ENCODE measurements at places on chromosomes 13 and 19. TPM values are rescaled to one million over a fixed set of nuclear protein-coding genes. Genes with fewer than 3 reads are reported as not detected.

ZNF560 gene
- not detected for total RNA-seq

GRCh38 chr13:90454002-90454636 is 893.4 kb upstream of the MIR17HG start:
- no peak for DNase-seq

ZNF578 gene
- 5.3 TPM for total RNA-seq

HRC gene
- 1.8 TPM for total RNA-seq

POLR1D gene
- total RNA-seq: 154 TPM

ATP4A gene
- total RNA-seq: 0.24 TPM

SLITRK6 gene
- not detected for total RNA-seq

SOX21 gene
- 36.8 TPM for total RNA-seq

GRCh38 chr13:44322928-44323327 is 50.7 kb upstream of the SERP2 start:
- DNase-seq: no peak

DNA sequence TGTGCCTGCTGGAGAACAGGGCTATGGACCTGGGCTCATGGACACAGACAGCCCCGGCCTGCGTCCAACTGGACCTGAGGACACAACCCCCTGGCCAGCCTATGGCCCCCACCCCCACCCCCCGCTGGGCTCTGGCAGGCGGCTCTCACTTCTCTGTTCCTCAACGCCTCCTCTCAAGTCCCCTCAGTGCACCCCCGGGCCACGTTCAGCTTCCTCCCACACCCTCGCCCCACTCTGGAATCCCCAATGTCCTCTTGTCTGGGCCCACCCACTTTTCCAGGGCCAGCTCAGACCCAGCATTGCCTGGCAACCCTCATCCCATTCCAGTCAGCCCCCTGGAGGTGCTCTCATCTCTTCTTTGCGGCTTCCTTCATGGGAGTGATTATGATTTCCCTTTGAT is 130.2 kb upstream of the SPACA7 start:
- DNase-seq: no peak

PCP2 gene
- not detected for total RNA-seq

DNA sequence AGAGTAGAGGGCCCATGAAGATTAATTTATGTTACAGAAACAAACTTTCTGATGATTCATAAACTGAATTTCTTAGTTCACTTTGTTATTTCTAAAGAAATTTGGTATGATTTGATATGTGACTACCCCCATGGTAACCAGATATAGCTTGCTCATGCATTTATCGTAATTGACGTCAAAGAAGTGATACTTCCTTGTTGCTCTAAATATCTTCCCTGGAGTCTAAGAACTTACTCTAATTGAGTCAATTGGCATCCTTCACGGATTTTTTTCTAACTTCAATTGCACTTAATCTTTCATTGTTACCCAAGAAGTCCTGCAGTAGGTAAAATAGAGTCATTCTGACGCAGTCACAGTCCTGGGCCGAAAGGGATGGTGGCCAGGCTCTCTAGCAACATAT is 240.9 kb downstream of the GPC5 start:
- DNase-seq: no peak

LGALS4 gene
- 0.37 TPM for total RNA-seq

GRCh38 chr13:97434397-97435201 is 630 bp downstream of the RAP2A start:
- DNase-seq: peak; percentile 44

DNA sequence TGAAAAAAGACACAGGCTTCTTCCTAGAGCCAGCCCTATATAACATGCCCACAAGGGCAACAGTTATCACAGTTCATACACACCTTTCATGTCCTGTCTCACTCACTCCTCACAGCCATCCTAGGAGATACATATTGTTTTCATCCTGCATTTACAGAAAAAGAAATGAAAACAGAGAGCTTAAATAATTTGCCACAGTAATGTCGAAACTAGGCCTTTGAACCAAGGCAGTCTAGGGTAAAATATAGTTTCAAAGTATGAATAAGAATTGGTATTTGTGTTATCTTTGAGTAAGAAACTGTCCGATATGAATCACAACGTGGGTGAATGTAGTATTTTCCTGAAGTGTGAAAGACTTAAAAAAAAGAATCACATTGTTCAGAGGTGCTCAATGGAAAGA is 26.8 kb downstream of the CLDN10 start:
- DNase-seq: no peak

COL5A3 gene
- total RNA-seq: 0.70 TPM

DNA sequence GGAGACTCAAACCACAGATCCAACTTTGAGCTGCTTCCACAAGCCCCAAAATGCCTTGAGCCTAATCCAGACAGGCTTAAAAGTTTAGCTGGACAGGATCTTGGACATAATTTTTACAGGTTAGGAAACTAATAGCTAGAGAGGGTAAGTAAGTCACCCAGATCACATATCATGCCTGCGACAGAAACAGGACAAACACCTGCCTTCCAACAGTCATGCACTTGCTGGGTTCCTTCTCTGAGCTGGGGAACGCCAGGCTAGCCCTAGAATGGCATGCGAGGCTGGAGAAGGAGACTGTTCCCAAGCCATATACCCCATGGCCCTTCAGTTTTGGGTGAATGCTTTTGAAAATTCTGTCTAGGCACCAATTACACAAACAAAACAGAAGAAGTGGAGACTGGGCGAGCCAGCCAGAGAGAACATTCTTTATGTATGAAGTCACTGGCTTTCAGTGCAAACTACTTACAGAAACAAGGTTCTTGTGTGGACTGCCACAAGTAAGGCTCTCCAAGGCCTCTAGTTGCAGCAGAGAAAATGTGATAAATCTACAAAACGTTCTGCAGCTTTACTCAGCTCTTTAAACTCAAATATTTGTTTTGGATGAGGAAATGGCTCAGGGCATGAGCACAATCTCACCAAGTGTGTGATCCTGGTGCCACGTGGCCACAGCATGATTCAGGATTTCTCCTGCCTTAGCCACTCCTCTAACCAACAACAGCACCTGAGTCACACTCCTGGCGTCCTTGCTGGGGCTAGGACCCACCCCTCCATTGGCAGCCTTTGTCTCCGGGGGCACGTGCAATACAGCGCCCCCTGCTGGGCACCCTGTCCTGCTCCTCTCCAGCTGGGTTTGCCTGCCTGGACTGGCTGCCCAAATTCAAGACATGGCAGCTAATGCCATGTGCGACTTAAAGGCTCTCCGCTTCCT is 73.4 kb upstream of the UBL3 start:
- DNase-seq: peak; percentile 90

MAP4K1 gene
- 25.7 TPM for total RNA-seq

- peak; percentile 88 for DNase-seq
Observed at GRCh38 chr19:48970923-48971395, 5.8 kb downstream of the FTL start.

GRCh38 chr13:30746791-30747190 is 11.4 kb downstream of the ALOX5AP start:
- no peak for DNase-seq

GRCh38 chr13:44278166-44278565 is 95.5 kb upstream of the SERP2 start:
- no peak for DNase-seq

GRCh38 chr19:29505097-29505824 is 20.5 kb upstream of the VSTM2B start:
- no peak for DNase-seq

- no peak for DNase-seq
Observed at GRCh38 chr13:45325806-45326205, 15.2 kb downstream of the TPT1 start.

DNA sequence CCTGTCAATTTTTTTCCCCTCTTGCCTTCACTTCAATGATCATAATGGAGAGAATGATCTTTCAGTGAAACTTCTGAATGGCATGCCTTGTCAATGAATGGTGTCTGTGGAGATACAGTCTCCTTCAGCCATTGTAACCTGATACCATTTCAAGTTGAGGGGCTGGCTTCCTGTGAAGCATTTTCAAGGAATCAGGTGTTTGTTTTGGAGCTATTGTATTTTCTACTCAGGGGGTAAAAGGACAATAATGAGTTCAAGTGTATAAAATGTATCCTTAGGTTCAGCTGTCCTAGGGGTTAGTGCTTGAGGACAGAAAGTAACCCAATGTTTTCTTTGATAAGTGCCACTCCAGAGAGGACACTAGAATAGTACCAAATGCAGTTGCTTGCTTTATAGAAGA is 23.8 kb upstream of the CBY2 start:
- DNase-seq: no peak

GRCh38 chr13:103839460-103839859 is 773.2 kb upstream of the SLC10A2 start:
- no peak for DNase-seq

- no peak for DNase-seq
Observed at GRCh38 chr13:60062502-60062901, 101.2 kb downstream of the DIAPH3 start.

ZNF154 gene
- 17.6 TPM for total RNA-seq

Data from H9 (cell line).